ENCODE measurements at places on chromosomes 7 and 10.

DNA sequence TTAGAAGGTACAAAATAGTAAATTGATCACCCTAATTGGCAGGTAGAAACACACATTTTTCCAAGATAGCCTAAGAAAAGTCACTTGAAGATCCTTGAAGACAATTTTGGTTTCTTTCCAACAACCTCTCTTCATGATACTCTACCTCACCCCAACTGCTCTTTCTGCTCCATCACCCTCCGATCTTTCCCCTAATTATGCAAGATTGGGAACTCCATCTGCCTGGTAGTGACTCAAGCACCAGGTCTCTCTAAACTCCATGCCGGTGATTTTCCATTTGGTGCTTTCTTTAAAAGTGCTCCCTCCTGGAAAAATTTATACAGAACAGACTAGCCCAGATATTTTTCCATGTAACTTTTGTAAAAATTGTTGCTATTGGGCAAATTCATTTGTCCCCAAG, 1.1 kb upstream of the AKR1B1 start:
- no peak for DNase-seq

DNA sequence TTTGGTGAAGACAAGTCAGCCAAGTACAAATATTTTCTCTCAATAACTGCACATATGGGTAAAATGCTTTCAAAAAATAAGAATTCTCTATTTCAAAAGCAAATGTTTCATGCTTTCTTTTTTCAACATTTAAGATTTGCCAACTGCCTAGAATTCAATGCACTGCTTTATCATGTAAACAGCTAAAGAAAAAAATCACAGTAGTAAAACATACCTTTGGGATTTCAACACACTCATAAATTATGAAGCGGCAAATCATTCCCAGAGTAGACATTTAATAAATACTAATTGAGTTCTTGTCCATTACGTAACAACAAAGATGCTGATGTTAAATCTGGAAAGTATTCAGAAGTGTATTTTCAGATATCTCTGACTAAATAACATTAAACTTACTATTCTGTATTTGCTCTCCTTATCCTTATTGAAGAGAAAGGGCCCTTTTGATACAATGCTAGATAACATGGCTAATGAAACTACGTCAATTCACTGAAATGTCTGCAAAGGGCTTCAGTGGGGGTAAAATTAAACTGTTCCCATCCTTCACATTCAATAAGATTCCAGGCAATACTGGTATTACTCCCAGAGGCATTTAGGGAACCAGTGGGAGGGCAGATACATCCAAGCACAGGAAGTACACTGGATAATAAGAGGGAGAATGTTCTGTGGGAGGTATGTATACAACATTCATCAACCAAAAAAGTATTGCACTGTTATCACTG, 13.9 kb downstream of the NAPEPLD start:
- DNase-seq = no peak

GRCh38 chr7:17297243-17297642, 1.2 kb upstream of the AHR start:
- DNase-seq = no peak

GRCh38 chr10:17504547-17505245, 50.3 kb upstream of the ST8SIA6 start:
- DNase-seq = no peak
